NK-92 treated with Interleukin-12 subunit alpha and Interleukin-12 subunit beta, amount 100 ng/mL, for 24 hours (cell line): ENCODE measurements at places on chromosomes 2 and 18.

DNA sequence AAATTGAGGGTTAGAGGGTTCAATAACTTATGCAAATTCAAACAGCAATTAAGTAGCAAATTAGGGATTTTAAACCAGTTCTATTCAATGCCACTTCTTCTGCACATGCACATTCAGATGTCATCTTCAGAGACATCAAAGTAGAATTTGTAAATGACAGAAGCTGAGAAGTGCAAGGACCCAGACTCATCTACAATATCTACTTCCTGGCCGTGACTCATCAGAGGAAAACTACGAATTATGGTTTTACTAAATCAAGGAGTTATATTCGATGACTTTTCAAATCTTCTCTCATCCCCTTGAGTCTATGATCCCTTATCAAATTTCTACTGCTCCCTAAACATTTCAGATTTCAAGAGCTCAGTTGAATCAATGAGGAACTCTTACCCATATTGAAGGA lies 20.0 kb upstream of the STAT4 start:
- DNase-seq: no peak

- no peak for DNase-seq
These were observed 35.0 kb downstream of the TEX51 start for GRCh38 chr2:126933711-126934091.

GRCh38 chr2:234905547-234906265 lies 46.1 kb upstream of the SH3BP4 start:
- DNase-seq: no peak

- no peak for DNase-seq
These were observed 557.6 kb downstream of the SATB2 start for GRCh38 chr2:198900141-198900540.

DNA sequence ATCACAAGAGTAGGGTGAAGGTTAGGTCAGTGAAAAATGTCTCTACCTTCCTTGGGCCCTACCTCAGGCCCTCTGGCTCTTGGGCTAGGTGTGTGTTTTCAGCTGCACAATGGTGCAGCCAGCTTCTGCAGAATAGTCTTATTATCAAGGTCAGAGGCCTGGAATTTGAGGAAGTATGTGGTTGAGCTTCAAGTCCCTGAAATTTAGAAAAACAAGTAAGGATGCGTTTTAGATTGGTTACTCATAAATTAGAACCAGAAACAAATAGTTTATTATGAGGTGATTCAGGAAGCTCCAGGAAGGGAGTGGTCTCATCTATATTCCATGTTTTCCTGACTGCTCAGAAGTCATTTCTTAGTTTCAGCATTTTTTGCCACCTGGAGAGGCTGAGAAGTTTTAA lies 204.2 kb upstream of the CELF4 start:
- DNase-seq: no peak

- DNase-seq: no peak
These were observed 207.8 kb upstream of the LRATD1 start for GRCh38 chr2:14424478-14425390.

GRCh38 chr2:39491653-39492052 lies 54.6 kb upstream of the MAP4K3 start:
- no peak for DNase-seq

DNA sequence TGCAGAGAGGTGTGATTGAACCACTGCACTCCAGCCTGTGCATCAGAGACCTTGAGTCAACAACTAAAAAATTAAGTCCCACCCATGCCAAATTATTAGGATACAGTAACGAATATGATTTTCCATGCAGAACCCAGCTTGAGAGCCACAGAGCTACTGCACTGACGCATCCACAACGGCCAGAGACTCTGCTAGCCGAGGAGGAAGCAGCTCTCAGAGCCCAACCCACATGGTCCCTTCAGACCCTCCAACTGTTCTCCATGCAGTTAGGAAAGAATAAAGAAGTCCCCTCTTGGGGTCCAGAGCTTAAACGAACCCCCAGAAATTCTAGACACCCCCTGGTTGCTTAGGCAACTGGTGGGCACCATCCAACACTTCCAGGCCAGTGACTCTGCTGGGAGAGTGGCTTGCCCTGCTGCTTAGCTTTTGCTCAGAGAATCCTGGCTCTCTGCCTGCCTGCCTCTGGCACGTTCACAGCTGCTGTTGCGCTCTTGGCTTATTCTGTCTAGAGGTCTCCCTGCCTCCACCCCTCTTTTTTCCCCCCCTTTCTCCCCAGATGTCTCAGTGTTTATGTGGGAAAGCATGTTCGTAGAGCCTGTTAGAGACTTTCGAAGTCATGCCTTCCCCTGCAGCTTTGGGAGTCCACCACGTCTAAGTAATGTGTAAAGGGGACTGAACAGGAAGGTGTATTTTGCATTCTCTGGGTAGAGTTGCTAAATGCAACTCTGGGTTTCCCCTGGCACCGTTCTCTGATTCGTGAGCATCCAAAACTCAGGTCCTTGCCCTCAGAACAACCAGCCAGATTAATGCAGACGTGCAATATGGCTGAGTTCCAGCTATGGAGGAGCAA lies 26.0 kb upstream of the SP3 start:
- DNase-seq: no peak

DNA sequence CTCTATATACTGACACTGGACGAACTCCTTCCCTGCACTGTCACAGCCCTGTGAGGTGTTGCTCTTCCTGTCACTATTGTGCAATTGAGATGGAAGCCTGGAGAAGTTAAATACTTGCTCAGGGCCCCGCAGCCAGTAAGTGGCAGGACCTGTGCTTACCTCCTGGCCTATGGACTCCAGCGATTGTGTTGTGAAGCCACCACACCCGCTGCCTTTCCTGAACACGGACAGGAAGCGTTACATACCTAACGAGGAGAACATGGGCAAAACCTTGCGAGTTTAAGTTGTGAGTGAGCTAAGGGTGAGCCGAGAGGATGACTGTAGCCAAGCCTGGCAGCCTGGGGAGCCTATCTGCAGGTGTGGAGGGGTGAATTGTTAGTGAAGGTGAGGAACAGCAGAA lies 26.1 kb downstream of the RAB31 start:
- no peak for DNase-seq

- DNase-seq: no peak
These were observed 381.9 kb upstream of the MC4R start for GRCh38 chr18:60754413-60755009.

- DNase-seq: no peak
These were observed 405.1 kb upstream of the POU3F3 start for GRCh38 chr2:104448661-104449440.

DNA sequence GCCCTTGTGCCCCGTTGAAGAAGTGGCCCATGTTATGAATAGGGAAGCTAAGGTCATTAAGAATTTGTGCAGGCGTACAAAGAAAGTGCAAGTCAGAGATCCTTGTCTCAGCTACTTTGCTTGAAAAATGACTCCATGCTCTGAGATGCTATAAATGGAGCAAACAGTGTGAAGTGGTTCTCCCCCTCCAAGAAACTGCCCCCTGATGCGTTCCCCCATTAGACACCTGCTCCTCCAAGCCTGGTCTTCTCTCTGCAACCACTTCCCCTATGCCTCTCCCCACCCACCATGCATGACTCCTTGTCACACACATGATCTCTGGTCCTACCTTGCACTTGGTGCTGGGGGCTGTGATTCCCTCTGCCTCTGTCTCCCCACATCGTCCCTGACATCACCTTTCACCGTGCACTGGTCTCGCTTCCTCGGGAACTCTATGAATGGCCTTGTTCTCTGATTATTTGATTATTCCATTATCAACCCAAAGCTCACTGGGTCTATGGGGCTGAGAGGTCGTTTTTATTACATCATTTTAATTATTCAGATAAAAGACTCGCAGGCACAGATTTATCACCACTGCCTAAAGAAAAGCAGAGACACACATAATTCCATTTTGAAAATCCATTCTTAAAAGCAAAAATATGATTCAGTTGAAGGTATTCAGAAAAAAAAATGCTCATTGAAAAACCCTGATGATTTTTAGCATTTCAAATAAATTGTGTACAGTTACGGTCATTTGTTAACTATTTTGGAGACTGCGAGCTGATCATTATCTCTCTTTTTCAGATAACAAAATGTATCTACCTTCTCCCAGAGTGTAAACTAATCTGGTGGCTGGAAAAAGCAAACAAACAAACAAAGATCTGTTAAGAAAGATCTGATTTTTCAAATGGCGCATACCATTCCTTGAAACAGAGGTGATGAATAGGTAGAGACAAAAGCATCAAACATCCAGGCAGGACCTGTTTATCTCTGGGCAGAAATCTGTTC lies 294.9 kb downstream of the SOX11 start:
- DNase-seq: no peak

GRCh38 chr2:69088466-69088865 lies 75.5 kb downstream of the ANTXR1 start:
- no peak for DNase-seq

DNA sequence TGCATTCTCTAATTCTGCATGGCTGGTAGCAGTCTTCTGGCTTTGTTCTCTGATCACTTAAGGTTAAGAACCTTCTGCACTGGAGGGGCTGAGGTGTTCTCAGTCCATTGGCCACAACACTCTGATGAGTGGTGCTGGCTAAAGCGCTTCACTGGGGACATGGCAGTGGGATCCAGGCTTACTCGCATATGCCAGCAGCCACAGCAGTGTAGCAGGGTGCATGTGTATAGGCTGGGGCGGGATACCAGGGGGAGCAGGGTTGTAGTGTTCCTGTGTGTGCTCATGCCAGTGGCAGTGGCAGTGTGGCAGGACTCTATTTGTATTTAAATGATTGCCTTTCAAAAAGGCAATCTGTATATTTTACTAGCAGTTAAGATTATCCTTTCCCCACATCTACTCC lies 11.1 kb upstream of the TACR1 start:
- no peak for DNase-seq

- DNase-seq: no peak
These were observed 292.9 kb upstream of the CCDC68 start for GRCh38 chr18:55252053-55252675.

DNA sequence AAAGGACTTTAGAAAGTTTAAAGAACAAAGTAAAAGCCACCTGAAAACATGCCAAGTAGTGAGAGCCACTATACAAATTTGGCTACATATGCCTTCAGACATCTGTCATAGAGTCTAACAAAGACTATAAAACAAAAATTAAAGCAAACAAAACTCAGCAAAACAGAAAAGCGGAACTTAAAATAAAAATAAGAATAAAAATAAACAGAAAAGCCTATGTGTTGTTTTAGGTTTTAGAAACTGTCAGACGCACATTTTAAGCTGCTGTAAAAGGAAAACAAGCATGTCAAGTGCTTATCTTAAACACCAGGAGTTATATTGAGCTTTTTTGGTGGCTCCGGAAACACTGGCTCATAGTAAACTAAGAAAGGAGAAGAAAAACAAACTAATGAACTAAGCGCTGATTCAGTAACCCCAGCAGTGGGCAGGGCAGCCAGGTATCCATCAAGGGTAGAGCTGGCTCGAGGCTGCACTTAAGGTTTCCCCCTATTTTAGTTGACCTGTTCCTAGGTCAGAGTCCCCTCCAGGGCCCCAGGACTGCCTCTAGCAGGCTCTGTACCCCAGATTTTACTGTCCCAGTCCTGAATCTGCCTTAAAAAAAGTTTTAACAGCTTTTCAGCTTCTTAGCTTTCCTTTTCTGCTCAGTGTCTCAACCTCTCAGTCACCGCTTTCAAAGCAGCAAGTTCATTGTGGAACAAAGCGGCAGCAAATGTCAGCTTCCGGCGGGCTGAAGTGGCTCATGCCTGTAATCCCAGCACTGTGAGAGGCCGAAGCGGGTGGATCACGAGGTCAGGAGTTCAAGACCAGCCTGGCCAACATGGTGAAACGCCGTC lies 15.4 kb upstream of the RMC1 start:
- DNase-seq: no peak

GRCh38 chr18:27045342-27045741 lies 139.8 kb downstream of the CHST9 start:
- DNase-seq: no peak

- DNase-seq: no peak
These were observed 12.5 kb upstream of the GEMIN6 start for GRCh38 chr2:38765551-38765950.

GRCh38 chr2:211751848-211752247 lies 786.8 kb downstream of the ERBB4 start:
- no peak for DNase-seq

GRCh38 chr2:54728669-54729120 lies 5.2 kb downstream of the EML6 start:
- DNase-seq: peak; percentile 5

GRCh38 chr2:122315306-122315705 lies 559.9 kb downstream of the TSN start:
- no peak for DNase-seq

DNA sequence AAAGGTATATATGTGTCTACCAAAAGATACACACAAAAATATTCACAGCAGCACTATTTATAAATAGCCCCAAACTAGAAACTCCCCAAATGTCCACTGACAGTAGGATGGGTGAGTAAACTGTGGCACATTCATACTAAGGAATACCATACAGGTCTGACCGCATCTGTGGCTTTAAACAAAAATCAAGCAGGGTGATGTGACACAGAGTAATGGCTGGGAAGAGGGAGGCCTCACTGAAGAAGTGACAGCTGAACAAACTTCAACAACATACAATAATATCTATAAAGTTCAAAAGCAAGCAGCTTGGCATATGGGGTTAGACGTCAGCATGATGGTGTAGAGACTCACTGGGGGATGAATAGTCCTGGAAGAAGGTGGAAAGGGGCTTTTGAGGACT lies 115.1 kb upstream of the PPP1CB start:
- no peak for DNase-seq

- no peak for DNase-seq
These were observed 494.8 kb upstream of the HS6ST1 start for GRCh38 chr2:128813352-128814034.

- DNase-seq: no peak
These were observed 19.0 kb downstream of the ADAM23 start for GRCh38 chr2:206462240-206462854.

- peak; percentile 73 for DNase-seq
These were observed 7.8 kb downstream of the MTHFD2 start for GRCh38 chr2:74206180-74206688.

DNA sequence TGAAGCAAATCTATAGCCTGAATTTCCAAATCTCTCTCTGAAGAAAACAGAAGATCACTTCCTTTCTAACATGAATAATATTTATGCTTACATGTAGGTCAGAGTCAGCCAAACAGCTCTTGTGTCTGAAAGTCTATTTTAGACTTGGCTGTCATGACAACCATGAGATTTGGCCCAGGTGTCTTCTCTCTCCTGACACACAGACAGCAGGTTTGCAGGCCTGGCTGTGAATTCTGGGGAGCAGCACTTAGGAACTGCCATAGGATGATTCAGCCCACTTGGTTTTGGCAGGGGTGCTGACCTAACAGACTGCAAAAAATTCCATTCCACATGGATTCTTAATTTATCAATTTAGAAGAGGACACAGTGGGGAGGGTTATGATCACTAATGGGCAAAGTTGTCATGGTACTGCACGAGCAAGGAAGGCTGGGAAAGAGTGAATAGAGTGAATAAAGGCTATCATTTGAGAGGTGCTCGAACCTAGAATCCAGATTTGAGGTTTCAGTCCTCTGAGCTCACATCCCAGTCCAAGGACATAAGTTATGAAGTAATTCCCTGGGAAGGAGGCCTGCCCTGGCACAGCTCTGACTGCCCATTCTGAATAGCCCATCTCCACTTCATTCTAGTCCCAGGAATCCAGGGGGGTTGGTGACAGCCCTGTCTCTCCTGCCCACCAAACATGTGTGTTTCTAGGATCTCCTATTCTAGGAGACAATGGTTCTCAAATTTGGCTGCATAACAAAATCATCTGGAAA lies 453.9 kb upstream of the TRIB2 start:
- DNase-seq: no peak
